ENCODE measurements at places on chromosomes 1 and 21.

DNA sequence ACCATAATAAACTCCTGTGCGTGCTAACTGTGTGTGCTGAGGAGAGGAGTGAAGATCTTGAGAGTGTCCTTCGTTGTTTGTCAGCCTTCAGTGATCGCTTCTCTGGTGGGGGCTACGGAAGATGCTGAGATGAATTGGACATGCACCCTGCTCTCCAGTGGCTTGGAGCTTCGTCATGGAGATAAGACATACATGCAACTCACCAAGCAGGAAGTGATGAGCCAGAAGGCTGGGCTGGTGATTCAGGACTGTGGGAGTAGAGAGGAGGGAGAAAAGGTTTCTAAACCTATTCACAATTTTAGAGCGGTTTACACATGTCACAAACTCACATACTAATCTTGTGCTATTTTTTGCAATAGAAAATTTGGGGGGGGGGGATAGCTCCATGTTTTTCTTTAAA is 128.9 kb upstream of the ADAR start:
- no peak for DNase-seq

GRCh38 chr1:151311589-151312331 is 15.5 kb downstream of the PI4KB start:
- DNase-seq: peak; percentile 92

GRCh38 chr1:184801503-184801902 is 46.8 kb upstream of the EDEM3 start:
- no peak for DNase-seq

- DNase-seq: no peak
Observed at GRCh38 chr1:25090707-25091422, 141.4 kb downstream of the SYF2 start.

GRCh38 chr21:46500224-46500861 is 41.7 kb downstream of the DIP2A start:
- no peak for DNase-seq

- DNase-seq: no peak
Observed at GRCh38 chr1:72397786-72398185, 115.4 kb upstream of the NEGR1 start.

DNA sequence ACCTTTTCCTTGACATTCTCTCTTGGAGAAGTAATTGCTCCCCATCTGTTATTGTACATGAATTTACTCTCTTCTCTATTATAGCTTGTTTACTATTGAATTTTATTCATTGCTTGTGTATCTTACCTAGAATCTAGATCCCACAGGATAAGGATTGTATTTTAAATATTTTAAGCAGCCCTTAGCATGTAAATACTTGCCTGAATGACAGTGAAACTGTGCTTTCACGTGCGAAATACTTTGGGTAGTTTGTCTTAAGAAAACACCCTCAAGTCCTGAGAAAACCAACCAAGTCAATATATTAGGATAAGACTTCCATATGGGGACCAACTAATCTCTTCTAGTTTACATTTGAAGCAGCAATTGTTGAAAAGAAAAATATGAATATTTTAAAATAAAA is 15.3 kb downstream of the ARPC5 start:
- no peak for DNase-seq

- DNase-seq: no peak
Observed at GRCh38 chr1:15132965-15133364, 20.6 kb upstream of the TMEM51 start.

GRCh38 chr1:7810395-7810794 is 26.3 kb downstream of the PER3 start:
- no peak for DNase-seq

GRCh38 chr1:59137276-59137615 is 159.6 kb upstream of the FGGY start:
- DNase-seq: no peak

- DNase-seq: no peak
Observed at GRCh38 chr21:42357307-42357706, 6.5 kb upstream of the TFF2 start.

DNA sequence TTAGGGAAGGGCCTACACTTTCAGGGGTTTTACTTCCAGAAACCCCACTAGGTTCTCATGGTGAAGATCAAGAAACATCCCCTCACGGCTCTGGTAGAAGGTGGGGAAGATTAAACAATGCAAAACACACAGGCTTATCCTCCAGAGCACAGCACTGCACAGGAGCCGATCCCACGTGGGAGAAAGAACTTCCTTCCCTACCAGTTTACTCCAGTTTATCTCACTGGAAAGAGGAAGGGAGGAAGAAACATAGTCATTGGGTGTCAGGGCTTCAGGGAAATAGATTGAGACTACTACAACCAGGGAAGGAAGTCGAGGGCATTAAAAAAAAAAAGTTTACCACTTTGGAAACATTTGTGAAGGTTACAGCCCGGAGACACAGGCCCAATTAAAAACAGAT is 164.4 kb downstream of the NTPCR start:
- no peak for DNase-seq

GRCh38 chr1:244218220-244218619 is 167.1 kb downstream of the ZBTB18 start:
- no peak for DNase-seq
